NCI-H82 (cell line): ENCODE measurements at places on chromosomes 7 and 10.

DNA sequence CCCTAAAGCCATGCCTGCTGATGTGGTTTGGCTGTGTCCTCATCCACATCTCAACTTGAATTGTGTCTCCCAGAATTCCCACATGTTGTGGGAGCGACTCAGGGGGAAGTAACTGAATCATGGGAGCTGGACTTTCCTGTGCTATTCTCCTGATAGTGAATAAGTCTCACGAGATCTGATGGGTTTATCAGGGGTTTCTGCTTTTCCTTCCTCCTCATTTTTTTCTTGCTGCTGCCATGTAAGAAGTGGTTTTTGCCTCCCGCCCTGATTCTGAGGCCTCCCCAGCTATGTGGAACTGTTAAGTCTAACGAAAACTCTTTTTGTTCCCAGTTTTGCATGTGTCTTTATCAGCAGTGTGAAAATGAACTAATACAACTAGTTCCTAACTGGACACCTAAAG is 11.8 kb downstream of the MACROH2A2 start:
- DNase-seq: no peak

- DNase-seq: no peak
Observed at GRCh38 chr10:46289209-46289810, 2.5 kb downstream of the ANTXRL start.

DNA sequence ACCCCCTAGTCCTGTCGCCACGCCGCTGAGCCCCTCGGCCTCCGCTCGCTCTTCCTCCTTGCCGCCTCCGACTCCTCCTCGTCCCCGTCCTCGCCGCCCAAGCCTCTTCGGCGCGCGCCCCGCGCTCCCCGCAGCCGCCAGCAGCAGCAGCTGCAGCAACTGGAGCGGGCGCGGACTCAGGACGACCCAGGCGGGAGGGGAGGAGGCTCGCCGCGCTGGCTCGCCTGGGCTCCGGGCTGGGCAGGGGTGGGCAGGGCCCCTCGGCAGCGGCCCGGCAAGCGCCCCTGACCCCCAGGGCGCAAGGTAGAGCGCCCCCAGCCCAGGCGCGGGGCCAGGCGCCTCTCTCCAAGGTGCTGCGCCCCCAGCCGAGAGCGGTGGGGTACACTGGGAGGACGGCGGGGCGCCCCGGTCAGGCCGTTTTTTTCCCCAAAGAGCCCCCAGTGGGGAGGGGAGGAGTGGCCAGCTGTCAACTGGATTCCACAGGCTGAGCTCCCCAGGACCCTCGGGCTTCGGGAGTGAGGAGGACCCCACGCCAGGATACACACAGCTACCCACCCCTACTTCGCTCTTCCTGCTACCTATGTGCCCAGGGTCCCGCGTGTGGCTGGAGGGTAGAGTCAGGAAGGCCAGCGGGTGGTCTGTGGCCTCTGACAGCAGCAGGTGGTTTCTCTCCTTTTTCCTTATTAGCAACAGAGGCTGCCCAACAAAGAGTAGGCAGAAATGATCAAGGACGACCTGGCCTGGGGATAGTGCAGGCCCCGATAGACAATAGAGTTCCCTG is 903 bp upstream of the KCNMA1 start:
- DNase-seq: peak; percentile 47

- DNase-seq: no peak
Observed at GRCh38 chr7:132622081-132622480, 45.8 kb upstream of the PLXNA4 start.

DNA sequence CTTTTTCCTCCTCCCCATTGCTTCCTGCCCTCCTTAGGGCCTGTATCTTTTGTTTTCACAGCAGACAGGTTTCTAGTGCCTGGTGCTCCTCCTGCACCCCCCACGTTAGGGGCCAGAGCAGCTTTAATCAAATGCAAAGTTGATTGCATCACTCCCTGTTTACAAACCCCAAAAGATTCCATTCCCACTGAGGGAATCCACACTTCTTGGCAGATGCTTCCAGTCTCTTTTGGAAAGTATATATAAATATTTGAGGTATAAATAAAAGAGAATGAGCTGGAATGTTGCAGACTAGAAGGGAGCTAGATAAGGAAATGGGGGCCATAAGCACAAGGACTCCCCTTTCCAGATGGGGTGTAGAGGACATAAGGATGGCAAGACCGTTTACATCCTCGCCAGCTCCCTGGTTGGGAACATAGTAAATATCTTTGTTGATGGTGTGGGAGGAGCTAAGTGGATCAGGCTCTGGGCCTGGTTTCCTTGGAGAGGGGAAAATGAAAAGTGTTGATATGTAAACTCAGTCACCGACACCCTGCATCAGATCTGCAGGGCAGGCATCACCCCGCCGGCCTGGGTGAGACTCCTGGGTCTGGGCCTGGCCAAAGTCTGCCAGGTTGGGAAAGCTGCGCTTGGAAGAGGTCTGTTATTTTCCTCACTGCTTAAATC is 6.2 kb downstream of the RARRES2 start:
- DNase-seq: no peak

GRCh38 chr10:121559326-121560026 is 38.8 kb downstream of the FGFR2 start:
- peak; percentile 93 for DNase-seq

DNA sequence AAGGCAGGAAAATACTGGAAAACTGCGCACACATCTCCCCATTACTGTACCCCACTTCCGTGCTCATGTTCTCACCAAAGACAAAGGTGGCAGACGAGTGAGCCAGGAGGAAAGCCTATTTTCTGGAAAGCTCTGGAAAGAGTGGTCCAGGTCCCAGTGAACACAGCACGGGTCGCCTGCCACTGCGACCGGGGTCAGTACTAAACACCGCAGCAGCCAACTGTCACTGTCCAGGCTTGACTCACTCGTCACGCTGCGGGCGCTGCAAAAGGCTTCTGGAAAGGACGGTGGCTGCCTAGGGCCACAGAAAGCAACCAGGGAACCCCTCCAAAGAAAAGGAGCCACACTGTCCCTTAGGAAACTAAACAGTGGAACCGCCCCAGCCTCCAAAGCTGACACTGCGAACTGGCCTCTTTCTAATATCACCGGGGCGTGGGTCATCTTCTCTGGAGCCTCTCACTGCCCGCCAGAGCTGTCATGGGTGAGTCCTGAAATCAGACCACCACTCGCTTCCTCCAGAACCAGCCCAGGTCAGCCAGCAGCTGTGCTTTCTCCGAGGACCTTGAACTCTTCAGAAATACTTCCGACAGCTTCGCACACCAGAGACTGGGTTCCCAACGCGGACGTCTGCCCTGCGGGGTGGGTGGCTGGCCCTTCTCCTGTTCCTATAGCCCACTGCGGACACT is 4.0 kb downstream of the RADIL start:
- DNase-seq: no peak

- DNase-seq: no peak
Observed at GRCh38 chr10:123665491-123666286, 466 bp upstream of the GPR26 start.

GRCh38 chr7:46155367-46155766 is 234.3 kb upstream of the IGFBP3 start:
- no peak for DNase-seq

DNA sequence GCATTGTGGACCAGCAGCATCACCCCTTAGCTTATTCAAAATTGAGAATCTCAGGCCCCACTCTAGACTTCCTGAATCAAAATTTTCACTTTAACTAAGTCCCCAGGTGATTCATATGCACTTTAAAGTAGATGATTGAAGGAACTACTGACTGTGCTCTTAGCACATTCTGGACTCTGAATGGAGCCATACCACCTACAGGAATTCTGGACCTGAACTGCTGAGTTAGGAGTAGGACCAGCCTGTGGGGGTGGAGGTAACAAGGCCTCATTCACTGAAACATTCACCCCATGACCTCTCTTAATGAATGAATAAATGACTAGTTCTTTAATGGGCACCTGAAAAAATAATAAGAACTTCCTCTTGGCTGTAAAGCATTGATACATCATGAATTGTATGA is 7.3 kb downstream of the PDK4 start:
- DNase-seq: no peak

- DNase-seq: no peak
Observed at GRCh38 chr7:98000356-98000755, 10.4 kb upstream of the OCM2 start.

- no peak for DNase-seq
Observed at GRCh38 chr10:16117305-16117695, 257.0 kb upstream of the MINDY3 start.

- DNase-seq: peak; percentile 75
Observed at GRCh38 chr10:103736763-103737162, 118.6 kb downstream of the SH3PXD2A start.

DNA sequence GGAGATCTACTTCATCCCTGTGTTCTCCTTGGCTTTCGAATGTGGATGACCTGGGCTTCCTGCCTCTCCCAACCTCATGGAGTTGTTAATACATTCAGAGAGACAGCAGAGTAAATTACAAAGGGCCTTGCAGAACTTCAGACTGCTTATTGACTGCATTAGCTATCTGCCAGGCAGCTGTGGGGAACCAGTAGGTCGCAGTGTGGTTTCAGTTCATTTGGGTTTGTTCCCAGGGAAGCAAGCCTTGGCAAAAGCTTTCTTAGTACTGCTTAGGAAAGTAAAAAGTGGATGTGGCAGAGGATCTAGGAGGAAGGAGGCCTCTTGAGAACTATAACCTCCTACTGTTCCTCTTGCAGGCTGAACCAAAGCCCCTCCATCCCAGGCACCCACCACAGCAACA is 9.2 kb downstream of the NPFFR1 start:
- no peak for DNase-seq

DNA sequence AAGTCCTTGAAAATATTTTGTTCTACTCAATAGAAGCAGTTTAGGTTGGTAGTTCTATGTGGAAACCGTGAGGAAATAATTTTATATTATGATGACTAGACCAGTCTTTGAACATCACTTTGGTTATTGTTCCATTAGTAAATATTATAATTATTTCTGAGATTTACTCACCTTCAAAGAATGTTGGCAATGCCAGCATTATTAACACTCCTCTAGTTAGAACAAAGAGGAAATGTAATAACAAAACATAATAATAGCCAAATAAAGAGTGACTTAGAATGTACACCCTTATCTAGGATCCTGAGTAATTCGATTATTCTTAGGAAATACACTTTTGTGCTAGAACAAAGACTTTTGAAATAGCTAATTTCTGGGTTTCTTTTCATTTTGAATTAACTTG is 121.1 kb downstream of the CFTR start:
- no peak for DNase-seq

DNA sequence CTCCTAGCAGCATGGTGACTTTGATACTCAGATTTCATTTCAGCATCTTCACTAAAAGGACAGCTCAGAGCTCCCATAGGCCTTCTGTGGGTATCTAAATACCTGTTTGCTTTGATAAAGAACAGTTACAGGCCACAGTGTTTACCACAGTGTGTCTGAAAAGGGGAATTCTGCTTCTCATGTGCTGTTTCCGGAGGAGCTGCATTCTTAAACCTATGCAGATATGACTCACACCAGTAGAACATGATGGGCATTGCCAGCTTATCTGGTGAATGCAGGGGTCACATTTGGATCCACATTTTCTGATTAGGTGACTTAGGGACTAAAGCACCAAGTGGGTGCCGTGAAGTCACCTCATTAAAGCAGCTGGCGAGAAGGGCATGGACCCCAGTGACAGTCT is 52.6 kb downstream of the TRRAP start:
- DNase-seq: no peak

DNA sequence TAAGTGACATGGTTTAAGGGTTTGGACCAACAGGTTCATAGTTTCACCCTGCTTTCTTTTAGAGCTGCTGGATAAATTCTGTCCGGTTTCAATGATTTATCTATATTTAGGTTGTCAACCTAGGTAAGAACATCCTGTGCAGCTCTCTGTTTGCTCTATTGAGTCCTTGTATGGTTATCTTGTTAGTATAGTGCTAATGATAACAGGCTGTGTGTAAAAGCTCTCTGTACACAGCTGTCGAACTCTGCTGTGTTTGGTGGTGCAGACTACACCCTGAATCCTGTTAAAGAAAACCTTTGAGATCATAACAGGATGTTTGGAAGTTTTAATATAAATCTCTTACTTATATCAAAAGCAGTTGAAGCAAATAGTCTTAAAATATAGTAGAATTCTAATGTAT is 219.2 kb downstream of the SDK1 start:
- DNase-seq: peak; percentile 36

- no peak for DNase-seq
Observed at GRCh38 chr10:23384364-23384763, 39.8 kb upstream of the C10orf67 start.

DNA sequence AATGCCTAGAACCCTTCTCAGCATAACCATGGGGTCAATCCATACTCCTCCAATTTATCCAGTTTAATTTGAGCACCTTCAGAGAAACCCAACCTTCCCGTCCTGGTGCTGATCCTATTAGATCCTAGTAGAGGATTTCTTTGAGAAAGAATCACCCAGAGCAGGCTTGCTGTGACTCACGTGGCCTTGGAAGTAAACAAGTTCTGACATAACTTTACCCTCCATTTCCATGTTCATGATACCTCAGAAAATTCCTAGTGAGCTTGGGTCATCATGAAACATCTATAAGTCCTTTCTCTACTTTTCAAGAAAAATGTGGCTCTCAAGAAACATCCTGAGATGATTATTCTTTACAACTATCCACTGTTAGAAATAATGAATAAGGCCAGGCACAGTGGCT is 71.7 kb downstream of the PRLHR start:
- DNase-seq: no peak

GRCh38 chr10:129727495-129727894 is 236.6 kb downstream of the EBF3 start:
- no peak for DNase-seq

GRCh38 chr10:119296703-119297102 is 89.3 kb downstream of the GRK5 start:
- DNase-seq: no peak

DNA sequence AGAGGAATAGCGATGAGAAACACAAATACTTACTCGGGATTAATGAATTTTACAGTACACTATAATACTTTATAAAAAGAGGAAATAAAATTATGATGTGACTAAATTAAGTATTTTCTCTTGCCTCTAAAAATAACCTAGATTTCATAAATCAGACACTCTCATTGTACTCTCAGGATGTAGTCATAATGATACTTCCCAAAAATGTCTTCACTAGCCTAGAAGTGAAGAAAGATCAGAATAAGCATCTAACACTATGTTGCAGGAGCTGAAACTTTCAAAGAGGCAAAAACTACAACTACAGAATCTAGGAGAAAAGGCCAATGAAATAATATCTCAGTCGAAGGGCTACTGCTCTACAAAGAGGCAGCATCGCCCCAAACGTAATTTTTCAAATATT is 49.4 kb downstream of the DNAJC1 start:
- DNase-seq: no peak

- peak; percentile 85 for DNase-seq
Observed at GRCh38 chr10:16843252-16843870, 26.1 kb upstream of the RSU1 start.

DNA sequence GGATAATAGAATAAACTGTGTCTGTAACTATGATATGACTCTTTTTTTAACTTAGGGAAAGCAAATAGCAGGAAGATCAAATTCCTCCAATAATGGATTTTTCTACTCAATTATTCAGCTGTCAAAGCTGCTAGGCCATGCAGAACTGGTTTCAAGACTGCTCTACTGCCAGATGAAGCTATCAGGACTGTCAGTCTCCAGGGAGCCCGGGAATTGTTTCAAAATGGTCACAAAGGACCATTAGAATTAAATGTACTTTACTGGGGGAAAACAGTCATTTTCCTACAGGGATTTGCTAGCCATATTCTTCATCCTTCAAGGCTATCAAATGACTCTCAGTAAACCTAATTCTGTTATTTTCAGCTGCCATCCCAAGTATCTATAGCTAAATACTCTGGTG is 276.3 kb downstream of the LHFPL3 start:
- no peak for DNase-seq
